Activated T-cell treated with anti-CD3 and anti-CD28 coated beads for 48 hours (primary cell): ENCODE measurements at places on chromosomes 6 and 20.

GRCh38 chr6:145743332-145743731 lies 8.0 kb upstream of the EPM2A start:
- no peak for DNase-seq

DNA sequence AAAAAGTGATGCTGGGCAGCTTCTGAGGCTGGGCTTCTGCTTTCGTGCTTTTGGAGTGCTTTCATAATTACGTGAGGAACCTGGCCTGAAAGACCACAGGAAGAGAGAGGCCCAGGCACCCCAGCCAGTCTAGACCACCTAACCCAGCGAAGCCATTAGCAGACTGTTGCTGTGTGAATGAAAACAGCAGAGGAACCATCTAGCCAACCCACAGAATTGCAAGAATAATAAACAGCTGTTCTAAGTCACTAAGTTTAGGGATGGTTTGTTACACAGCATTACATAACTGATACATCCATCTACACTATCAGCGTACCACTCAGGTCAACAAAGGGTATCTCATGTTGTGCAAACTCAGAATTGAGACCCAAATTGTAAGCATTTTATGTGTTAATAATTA lies 34.5 kb downstream of the FGD2 start:
- no peak for DNase-seq

- peak; percentile 8 for DNase-seq
Observed at GRCh38 chr6:8131265-8131897, 29.0 kb upstream of the EEF1E1 start.

DNA sequence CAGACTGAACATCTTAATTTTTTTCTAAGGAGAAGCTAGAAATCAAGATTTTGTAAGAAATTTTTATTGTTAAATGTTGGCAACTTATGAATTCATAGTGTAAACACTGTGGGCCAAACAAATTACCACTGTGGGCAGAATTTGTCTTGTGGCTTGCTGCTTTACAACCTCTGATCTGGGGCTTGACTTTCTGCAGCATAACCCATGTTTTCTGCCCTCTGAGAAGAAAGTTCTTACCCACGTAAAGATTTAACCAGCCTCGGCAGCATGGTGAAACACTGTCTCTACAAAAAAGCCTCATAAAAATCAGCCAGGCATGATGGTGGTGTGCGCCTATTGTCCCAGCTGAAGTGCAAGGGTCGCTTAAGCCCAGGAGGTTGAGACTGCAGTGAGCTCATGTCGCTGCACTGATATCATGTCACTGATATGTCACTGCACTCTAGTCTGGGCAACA lies 12.9 kb downstream of the ITCH start:
- no peak for DNase-seq

GRCh38 chr6:158376631-158377081 lies 64.4 kb downstream of the TULP4 start:
- no peak for DNase-seq

DNA sequence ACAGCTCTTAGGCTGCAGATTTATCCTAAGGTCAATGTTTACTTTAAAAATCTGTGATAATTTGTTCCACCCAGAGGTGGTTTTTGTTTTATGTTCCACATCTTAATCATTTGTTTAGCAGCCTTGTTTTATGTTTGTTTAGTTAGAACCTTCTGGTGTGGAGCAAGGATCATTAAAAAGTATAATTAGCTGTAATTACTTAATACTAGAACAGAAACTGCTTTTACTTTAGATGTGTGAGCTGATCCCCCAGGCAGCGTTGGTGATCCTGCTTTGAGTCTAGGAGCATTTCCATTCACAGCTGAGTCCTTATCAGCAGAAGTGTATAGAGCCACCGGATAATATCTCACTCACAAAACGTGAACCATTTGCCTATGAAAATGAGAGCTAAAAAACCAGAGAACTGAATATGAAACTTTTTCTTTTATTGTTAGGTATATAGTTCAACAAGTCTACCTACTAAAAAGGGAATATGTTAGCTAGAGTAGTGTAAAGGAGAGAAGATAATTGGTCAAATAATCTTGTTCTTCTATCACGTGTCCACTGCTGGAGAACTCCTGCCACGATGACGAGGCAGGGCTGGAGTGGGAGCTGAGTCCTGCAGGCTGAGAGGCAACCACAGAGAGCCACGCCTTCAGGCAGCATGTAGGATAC lies 78.5 kb downstream of the TRMT11 start:
- DNase-seq, result no peak

- DNase-seq, result no peak
Observed at GRCh38 chr20:8271727-8272126, 139.7 kb downstream of the PLCB1 start.

- no peak for DNase-seq
Observed at GRCh38 chr6:36985417-36985807, 584 bp downstream of the MTCH1 start.

DNA sequence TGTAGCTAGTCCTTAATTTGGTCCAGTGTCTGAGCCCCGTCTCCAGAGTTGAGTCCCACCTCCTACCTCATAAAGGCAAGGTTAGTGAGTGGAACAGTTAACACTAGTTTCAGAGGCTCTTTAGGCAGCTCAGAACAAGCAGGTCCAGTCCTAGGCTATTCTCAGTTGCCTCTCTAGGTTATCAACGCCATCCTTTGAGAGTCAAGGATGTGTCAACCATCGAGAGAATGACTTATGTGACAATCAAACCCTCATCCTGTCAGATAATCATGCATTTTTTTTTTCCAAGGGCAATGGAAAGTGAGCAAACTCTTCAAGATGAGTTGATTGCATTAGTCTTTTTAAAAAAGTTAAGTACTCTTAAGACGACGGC lies 64.0 kb upstream of the TXNDC5 start:
- no peak for DNase-seq

DNA sequence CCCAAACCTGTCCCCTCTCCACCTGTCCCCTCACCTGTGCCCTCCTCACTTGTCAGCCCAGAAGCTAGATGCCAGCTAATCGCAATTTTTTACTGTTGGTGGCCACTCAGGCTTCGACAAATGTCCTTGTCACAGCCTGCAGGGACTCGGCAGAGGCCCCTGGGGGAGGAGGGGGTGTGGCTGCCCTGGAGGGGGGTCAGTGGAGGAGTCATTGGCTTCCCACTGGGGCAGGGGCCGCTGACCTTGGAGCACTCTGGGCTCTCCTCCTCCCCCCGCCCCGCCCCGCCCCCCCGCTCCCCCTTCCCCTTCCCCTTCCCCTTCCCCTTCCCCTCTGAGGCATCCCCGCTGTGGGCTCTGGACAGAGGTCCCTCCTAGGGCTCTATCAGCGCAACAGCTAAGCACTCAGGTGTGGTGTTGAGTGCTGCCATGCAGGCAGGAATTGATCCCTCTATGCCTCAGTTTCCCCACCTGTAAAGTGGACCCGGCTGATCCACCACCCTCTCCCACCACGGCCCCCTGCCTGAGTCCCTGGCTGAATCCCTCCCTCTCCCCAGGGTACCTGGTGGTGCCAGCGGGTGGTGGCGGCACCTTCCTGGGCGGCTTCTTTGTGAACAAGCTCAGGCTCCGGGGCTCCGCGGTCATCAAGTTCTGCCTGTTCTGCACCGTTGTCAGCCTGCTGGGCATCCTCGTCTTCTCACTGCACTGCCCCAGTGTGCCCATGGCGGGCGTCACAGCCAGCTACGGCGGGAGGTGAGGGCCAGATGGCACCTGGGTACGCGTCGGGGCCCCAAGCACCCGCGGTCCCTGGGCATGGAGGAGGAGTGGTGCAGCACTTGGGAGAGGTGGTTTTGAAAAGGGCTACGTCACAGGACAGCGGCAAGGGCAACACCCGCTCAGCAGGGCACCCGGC lies 23.8 kb downstream of the SLCO4A1 start:
- no peak for DNase-seq

- DNase-seq, result no peak
Observed at GRCh38 chr6:124780623-124781022, 181.6 kb upstream of the RNF217 start.

GRCh38 chr6:166693880-166694279 lies 66.8 kb upstream of the RPS6KA2 start:
- DNase-seq, result no peak

DNA sequence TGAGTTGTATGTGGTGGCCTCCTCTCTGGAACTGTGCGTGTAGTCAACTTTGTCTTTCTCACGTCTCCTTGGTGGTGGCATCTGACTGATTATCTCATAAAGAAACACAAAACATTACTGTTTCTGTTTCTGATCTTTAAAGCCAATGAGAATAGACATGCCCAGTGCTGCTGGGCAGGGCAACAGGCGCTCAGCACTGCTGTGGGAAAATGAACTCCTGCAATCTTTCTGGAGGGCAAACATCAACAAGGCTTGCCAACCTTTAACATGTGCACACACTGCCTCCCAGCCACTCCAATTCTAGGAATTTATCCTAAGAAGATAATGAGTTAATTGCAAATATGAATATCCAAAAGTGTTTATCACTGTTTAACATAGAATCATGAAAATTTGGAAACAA lies 106.3 kb upstream of the CD93 start:
- DNase-seq, result no peak

DNA sequence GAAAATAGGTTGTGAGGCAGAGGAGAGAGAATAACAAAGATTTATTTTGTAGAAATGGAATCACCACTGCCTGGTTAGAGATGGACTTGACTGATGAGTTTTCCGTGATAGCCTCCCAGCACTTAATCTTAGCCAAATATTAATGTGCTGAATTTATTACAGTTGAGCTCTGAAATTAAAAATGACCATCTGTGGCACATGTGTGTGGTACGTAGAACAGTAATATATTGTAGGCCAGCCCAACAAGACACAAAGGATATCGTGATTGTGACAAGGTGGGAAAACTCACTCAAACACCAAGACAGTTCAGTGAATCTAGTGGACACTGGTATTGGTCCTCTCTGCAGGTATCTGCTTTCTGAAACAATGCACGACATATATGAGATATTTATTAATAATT lies 119.4 kb downstream of the HAO1 start:
- DNase-seq, result no peak

- DNase-seq, result no peak
Observed at GRCh38 chr6:48068278-48069251, 42.4 kb downstream of the PTCHD4 start.

DNA sequence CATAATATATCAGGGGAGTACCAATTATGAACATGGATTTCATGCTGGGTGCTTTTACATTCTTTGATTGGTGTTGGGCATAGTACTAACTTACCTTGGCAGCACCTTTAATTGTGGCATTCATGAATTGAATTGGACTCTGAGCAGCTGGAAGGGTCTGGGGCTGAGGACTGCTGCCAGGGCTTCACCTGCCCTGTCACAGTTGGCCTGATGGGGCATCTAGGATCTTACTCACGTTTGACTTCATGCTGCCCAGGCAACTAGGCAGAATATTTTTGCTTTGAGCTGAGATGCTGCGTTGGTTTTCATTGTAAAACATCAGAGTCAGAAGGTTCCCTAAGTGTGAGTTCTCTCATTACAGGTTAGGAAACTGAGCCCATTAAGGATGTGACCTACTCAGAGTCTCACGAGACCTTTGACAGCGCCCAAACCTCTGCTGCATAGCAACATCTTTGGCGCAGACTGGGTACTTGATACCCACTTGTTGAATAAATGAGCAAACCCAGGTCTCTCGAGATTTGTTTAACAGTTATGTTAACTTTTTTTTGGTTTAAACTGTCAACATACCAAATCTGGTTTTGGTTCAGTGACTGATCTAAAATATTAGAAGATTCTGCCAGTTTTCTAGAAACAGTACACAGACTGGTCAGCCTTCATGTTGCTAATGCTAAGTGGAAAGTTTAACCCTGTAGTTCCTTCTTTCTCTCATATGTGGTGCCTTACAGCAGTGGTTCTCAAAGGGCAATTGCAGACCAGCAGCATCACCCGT lies 104.9 kb downstream of the TCP11 start:
- no peak for DNase-seq
